ENCODE measurements at places on chromosomes 13 and 19.

GRCh38 chr19:27774337-27774736, 1438.6 kb downstream of the UQCRFS1 start:
- peak; percentile 10 for DNase-seq

- peak; percentile 13 for DNase-seq
These were observed 8.0 kb downstream of the ATP4A start for GRCh38 chr19:35555301-35556005.

- no peak for DNase-seq
These were observed 14.8 kb upstream of the FXYD3 start for GRCh38 chr19:35100588-35101533.

DNA sequence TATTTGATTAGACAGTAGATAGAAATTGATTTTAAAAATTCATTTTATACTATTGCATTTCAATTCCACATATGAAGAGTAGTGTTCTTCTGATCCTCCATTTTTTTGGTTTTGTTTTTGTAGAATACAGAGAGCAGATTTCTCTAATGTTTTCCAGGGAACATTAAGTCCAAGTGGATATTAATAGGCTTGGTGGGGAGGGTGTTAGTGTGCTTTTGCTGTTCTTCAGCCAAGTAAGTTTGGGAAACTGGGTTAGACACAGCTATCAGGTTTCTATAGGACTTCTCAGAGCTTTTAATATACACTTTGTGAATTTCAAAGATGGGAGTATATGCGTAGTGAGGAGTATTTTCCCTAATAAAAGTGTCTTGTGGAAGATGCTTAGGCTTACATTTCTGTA, 21.8 kb downstream of the NAA16 start:
- no peak for DNase-seq

- DNase-seq: no peak
These were observed 441.8 kb downstream of the SLITRK1 start for GRCh38 chr13:83440465-83440864.

DNA sequence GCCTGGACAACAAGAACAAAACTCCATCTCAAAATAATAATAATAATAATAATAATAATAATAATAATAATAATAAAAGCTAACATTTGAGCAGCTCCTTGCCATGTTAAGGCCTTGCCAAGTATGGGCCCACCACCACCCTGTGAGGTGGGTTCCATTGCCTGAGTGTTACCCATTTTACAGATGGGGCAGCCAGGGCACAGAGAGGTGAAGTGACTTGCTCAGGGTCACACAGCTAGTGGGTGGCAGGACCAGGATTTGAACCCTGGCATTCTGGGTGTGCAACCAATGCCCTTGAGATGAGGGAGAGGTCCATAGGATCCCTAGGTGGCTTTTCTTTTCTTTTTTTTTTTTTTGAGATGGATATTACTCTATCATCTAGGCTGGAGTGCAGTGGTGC, 29.5 kb downstream of the ZSWIM4 start:
- DNase-seq: no peak

- no peak for DNase-seq
These were observed 25.0 kb downstream of the CEBPG start for GRCh38 chr19:33398361-33399060.

DNA sequence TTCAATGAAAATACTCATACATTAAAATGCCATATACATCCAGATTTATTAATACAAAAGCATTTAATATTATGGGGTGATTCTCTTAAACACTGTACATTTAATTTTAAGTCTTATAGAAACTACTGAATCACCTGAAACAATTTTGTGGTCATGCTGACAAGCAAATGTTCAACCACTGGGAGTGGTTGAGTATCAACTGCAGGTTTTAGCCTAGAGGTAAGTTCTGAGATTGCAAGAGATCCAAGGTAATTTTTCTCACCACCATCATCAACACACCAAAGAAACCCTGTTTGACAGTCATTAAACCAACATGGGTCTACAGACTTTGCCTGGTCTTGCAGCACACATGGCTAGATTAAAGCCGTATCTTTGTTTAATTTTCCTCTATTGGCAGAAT, 196.3 kb downstream of the LHFPL6 start:
- DNase-seq: no peak

DNA sequence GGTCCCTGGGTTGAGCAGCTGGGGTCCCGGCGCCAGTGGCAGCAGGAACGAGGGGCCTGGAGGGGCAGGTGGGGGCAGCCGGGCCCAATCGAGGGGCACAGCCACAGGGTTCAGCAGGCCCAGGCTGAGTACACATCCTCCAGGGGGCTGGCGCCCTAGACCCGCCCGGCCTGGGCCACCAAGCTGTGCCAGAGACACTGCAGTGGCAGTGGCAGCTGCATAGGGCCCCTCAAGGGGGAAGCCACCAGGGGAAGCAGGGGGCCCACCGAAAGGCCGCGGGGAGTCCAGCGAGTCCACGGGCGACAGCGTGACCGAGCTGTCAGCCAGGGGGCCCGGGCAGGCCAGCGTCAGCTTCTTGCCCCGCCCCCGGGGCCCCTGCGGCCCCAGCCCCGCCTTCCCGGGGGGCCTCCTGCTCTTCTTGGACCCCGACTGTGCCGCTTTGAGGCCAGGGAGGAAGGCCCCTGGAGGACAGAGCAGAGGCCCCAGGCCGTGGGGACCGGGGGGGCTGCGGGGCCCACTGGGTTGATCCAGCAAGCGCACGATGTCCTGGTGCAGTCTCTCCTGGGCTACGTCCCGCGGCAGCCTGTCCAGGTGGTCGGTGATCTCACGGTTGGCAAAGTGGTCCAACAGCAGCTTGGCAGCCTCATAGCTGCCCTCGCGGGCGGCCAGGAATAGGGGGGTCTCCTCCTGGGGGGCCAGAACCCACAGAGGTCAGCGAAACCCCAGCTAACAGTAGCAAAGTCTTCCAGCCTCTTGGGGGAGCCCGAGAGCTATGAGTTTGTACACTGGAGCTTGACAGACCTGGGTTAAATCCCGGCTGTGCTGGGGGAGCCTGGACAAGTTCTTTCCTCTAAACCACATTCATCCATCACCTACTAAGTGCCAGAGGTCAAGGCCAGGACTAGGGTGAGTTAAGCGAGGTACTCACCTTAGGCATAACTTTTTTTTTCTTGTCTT, 39.5 kb downstream of the NOTCH3 start:
- DNase-seq: no peak

DNA sequence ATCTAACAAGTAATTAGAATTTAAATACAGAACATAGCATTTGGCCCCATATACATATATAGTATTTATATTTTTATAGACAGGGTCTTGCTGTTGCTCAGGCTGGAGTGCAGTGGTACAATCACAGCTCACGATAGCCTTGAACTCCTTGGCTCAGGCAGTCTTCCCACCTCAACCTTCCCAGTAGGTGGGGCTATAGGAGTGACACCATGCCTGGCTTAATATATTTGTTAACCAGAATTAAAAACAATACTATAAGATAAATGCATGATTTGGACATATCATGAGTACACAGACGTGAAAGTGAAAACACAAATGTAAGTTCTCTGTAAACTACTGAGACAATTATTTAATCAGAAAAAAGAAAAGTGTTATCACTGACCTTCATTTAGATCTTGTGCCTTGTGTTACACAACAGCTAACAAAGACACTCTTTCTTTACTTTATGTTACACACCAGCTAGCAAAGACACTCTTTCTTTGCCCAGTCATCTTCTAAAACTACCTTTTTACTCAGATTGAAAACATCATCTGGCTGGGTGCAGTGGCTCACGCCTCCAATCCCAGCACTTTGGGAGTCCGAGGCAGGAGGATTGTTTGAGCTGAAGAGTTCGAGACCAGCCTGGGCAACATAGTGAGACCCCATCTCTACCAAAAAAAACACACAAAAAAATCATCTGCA, 22.6 kb downstream of the CARS2 start:
- DNase-seq: peak; percentile 21

DNA sequence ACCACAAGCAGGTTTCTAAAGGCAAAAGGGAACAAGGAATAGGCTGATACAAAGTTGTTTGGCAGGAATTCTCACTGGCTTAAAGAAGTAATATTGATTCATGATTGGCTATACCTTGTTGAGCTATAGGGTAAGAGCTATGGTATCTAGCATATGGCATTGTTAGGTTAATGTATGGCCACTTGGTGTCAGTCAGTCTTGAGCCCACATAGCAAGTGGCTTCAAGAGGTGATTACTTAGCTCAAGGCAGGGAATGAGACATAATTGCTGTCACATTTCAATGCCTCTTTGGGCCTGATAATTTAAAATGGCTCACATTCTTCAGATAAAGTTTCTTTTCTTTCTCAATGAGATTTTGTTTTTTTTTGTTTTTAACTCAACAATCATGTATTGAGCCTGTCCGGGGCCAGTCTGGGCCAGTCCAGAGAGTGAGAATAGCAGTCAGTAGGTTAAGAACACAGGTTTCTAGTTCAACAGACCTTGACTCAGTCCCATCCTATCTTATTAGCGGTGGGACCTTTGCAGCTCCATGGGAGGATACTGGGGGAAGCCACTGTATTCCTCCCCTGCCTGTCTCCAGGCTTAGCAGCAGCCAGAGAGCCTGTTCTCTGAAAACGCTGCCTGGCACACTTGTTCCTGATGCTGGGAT, 45.8 kb upstream of the RCBTB2 start:
- DNase-seq: no peak

DNA sequence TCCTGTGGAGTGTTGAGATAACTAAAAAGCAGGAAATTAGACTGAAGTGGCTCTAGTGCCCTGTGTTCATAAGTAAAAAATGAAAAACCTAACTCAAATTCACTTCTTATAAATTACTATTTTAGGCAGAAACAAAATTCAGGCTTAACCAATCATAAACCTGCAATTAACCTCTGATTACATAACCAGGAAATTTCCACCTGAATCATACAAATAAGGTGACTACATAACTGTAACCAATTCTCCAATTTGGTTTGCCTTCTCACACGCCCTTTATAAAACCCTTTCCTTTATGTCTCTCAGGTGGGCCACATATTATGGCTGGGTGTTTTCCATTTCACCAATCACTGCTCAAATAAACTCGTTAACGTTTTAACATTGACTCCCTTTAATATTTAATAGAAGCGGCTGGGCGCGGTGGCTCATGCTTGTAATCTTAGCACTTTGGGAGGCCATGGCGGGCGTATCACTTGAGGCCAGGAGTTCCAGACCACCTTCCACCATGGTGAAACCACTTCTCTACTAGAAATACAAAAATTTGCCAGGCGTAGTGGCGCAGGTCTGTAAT, 22.9 kb upstream of the ZNF724 start:
- DNase-seq: peak; percentile 24

DNA sequence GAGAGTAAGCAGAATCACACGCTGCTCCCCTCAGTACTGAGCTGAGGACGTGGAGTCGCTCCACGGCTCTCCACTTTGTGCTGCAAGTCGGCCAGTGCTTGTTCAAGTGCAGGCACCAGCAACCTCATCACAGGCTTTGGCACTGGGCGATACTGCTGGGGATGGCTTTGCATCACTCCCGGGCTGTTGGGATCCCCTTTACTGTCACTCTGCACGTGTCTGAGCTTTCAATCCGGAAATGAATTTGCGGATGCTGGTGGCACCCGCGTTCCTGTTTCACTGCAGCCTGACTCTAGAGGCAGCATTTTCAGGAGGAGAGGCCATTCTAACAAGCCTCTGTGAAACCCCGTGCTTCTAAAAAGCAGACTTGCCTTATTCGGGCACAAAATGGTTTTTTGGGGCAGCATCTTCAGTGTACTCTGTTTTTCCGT, 19.1 kb downstream of the SMARCA4 start:
- DNase-seq: peak; percentile 62

DNA sequence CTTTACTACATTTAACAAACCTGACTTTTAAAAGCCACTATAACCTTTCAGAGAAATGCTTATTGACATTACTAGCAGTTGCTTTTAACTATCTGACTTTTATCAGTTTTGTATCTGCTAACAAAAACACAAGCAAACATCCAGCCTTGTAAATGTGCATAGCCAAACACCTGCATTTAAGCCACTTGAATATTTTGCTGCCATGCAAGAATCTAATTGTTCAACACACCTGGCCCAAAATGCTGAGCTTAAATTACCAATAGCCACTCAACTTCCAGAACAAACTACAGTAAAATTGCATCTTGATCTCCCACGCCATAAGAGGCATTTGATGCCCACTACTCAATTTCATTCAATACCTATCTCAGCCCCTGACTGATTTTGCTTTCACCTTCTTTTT, 9.3 kb downstream of the ZIC5 start:
- DNase-seq: no peak

DNA sequence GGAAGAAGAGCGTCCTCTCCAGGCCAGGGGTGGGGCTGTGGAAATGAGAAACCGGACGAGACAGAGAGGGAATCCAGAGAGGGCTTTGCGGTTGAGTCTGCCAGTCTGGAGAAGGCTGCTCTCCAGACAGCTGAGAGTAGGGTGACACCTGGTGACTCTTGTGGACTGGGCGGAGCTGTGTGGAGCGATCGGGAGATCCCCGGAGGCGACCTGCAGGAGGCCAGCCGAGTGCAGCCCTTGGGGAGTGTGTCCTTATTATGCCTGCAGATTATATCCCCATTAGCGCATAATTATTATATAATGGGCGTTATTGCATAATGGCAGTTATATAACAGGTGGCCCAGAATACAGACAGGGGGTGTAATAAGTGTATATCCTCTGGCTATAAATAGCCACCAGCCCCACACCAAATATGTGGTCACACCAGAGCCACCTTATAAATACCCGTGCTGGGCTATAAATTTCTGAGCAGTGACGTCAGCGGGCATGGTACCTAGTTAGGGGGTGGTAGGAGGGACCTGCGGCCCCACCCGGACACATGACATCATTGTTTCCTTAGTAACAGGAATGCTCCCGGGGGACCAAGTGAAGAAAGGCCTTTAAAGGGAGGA, 41.2 kb downstream of the NFIX start:
- DNase-seq: no peak

DNA sequence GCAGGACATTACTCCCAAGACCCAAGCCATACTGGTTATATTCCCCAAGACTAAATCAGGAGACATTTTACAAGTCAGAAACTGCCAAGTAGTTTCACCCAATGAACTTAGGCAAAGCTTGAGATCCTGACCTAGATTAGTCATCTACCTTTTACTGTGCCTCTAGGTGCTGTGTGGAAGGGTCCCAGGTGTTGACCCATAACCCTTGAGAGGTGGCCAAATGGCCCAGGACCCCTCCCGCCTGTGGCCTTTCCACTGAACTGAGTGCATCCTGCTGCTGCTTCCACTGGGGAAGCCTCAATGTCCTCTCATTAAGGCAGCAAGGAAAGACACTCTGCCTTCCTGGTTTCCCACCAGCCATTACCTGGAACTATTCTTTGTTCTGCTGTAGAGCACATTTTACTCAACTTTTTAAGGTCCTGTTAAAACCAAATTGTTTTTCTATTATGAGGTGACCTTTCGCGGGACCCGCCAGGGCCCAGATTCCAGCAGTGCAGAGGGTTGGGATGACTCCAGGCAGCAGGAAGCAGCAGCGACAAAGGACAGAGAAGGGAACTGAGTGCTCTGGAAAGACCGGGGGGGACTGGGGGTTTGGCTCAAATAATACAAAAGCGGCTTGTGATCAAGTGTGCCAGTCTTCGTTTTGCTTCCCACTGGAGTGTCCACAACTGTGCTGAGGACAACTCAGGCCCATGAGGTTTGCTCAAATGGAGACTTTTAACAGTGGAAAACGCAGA, 27.1 kb downstream of the ANKRD10 start:
- DNase-seq: no peak

GRCh38 chr19:23183251-23183650, 66.4 kb downstream of the ZNF730 start:
- DNase-seq: no peak
